Aorta (tissue), 5 donors: ENCODE measurements at places on chromosomes 2 and 18. TPM values are rescaled to one million over a fixed set of nuclear protein-coding genes. Genes with fewer than 3 reads are reported as not detected.

- no peaks in the 10 kb centered on the region for H3K36me3 ChIP-seq
- H3K4me1 ChIP-seq = no peaks in the 10 kb centered on the region
- peak within 1 kb of the TSS; percentile 99 for H3K27ac ChIP-seq
- H3K4me3 ChIP-seq = peak within 1 kb of the TSS; percentile 94
- DNase-seq = no peak
- no peaks in the 10 kb centered on the region for H3K27me3 ChIP-seq
These were observed at the start of gene PHLPP1 for GRCh38 chr18:62715436-62715758. Gene PHLPP1, plus strand, starts transcription at chr18:62715541. Its CDS starts 143 bp downstream, at chr18:62715684.

The BOK gene
- total RNA-seq = 11.6 TPM

DNA sequence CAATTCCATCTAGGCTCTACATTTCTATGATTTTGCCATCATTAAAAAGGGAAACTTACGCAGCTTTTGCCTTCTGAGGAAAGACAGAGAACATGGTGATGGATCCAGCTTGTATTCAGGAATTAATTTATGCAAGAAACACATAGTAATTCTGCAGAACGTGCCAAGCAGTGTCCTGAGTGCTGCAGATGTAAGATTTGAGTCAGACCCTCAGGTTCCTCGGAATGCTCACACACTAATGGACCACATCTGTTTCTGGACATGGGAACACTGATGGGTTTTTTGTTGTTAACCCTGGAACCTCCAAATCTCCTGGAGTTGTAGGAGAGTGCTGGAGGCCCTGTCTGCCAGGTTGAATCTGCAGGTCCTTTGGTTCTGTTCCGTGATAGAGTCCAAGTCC, 132.9 kb downstream of the SETBP1 start:
- no peaks in the 10 kb centered on the region for H3K4me1 ChIP-seq
- H3K4me3 ChIP-seq = no peak overlapping the region
- no peaks in the 10 kb centered on the region for H3K36me3 ChIP-seq
- H3K27me3 ChIP-seq = no peaks in the 10 kb centered on the region

- no peak overlapping the region for H3K27ac ChIP-seq
- no peaks in the 10 kb centered on the region for H3K36me3 ChIP-seq
- no peak for DNase-seq
- no peaks in the 10 kb centered on the region for H3K27me3 ChIP-seq
These were observed 6.4 kb upstream of the RBM44 start for GRCh38 chr2:237791977-237792727.

GRCh38 chr2:191188550-191189093, 37.8 kb upstream of the STAT4 start:
- H3K4me1 ChIP-seq = no peaks in the 10 kb centered on the region
- no peaks in the 10 kb centered on the region for H3K27me3 ChIP-seq
- H3K27ac ChIP-seq = no peak overlapping the region
- no peak overlapping the region for H3K4me3 ChIP-seq

GRCh38 chr2:113910110-113910717, 20.3 kb downstream of the ACTR3 start:
- DNase-seq = no peak
- no peak overlapping the region for H3K4me3 ChIP-seq
- H3K4me1 ChIP-seq = peaks cover 2% of the 10 kb centered on the region

GRCh38 chr2:207086136-207086535, 79.6 kb downstream of the KLF7 start:
- H3K36me3 ChIP-seq = peaks cover 5% of the 10 kb centered on the region
- H3K4me3 ChIP-seq = no peak overlapping the region
- no peak overlapping the region for H3K27ac ChIP-seq

- H3K36me3 ChIP-seq = no peaks in the 10 kb centered on the region
- no peak for DNase-seq
- H3K4me1 ChIP-seq = no peaks in the 10 kb centered on the region
These were observed 338.0 kb downstream of the OSR1 start for GRCh38 chr2:19020144-19021099.

GRCh38 chr2:98155716-98156115, 68.7 kb downstream of the VWA3B start:
- H3K27me3 ChIP-seq = no peaks in the 10 kb centered on the region
- no peak for DNase-seq
- no peaks in the 10 kb centered on the region for H3K4me1 ChIP-seq
- H3K27ac ChIP-seq = no peak overlapping the region
- H3K36me3 ChIP-seq = no peaks in the 10 kb centered on the region
